ENCODE measurements at places on chromosomes 13 and 19.
A peak's percentile ranks its signal among the peaks of the same experiment; 100 is the strongest.

DNA sequence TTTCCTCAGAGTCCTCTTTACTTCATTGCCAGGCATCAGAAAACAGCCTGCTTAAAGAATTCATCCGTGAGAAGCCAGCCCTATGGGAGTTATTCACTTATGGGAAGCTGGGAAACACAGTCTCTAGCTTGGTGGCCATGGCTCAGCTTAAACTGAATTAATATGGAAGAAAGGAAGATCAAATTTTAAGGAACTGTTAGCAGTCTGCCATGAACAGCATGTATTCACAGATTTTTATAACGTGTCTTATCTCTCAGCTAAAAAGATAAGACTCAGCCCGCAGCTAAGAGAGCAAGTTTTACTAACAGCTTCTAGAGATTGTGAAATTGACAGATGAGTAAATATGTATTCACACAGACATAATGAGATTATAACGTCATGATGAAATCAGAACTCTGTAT lies 253.7 kb upstream of the RXFP2 start:
- DNase-seq, result no peak

- DNase-seq, result no peak
Measured at GRCh38 chr13:73599232-73600128, 534.7 kb downstream of the KLF12 start.

DNA sequence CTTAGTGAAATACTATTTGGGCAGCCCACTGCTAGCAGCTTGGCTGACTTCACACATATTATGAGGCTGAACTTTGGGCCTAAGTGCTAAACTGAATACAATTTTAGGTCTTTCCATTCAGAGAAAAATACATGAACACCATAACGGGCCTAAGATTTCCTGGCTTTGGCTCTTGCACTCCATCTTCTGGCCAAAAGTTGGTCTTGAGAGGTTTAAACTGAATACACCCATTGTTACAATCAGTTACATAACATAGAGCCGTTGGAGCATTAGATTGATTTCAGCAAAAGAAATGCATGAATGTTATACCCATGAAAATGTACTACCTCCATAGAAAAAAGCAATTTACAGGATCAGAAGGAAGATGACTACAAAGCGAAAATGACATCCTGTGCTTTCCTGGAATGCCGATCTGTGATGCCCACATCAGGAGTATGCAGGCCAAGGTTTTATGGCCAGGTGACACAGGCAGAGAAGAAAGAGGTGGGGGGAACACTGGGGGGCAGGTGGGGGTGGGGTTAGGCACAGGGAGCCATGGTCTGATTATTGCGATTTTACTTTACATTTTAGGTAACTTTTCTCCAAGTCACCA lies 11.1 kb upstream of the SHISA2 start:
- no peak for DNase-seq

- no peak for DNase-seq
Measured at GRCh38 chr19:57560049-57560491, 407 bp upstream of the ZNF550 start.

GRCh38 chr19:5951338-5951861 lies 26.5 kb downstream of the RANBP3 start:
- no peak for DNase-seq

DNA sequence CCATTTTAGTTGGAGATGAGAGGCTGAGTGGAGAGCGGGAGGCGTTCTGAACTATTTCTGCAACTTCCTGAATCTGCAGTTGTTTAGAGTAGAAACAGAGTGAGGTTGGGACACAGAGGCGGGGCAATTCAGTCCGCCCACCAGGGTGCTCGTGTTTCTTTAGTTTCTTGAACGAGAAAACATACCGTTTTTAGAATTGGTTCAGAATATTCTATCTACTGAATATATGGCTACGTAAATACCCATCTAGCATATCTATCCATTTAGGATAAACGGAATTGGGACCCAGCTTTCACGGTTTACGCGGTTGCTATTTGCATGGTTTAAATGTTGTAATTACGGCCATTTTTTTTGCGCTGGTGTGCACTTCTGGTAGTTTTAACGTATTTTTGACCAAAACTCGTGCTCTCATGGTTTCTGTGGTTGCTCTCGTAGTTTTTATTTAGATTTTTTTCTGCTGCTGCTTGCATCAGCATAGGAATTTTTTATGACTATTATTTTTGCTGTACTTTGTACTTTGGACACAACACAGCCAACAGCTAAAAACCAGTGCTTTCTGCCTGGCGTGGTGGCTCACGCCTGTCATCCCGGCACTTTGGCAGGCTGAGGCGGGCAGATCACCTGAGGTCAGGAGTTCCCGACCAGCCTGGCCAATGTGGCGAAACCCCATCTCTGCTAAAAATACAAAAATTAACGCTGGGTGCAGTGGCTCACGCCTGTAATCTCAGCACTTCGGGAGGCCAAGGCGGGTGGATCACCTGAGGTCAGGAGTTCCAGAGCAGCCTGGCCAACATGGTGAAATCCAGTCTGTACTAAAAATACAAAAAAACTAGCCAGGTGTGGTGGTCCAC lies 32.7 kb downstream of the TIMM13 start:
- no peak for DNase-seq

DNA sequence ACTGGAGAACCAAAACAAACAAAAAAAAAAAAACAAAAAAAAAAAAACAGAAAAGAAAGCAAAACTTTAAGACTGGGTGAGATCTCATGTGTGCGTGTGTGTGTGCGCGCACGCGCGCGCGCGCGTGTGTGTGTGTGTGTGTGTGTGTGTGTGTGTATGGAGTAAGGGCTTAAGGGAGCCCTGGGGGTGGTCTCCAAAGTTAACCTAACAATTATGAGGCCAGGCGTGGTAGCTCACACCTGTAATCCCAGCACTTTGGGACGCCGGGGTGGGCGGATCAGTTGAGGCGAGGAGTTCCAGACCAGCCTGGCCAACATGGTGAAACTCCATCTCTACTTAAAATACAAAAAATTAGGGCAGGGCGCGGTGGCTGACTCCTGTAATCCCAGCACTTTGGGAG lies 46.7 kb downstream of the CYP4F22 start:
- DNase-seq, result no peak

GRCh38 chr19:2018752-2019151 lies 3.2 kb upstream of the BTBD2 start:
- DNase-seq, result no peak

DNA sequence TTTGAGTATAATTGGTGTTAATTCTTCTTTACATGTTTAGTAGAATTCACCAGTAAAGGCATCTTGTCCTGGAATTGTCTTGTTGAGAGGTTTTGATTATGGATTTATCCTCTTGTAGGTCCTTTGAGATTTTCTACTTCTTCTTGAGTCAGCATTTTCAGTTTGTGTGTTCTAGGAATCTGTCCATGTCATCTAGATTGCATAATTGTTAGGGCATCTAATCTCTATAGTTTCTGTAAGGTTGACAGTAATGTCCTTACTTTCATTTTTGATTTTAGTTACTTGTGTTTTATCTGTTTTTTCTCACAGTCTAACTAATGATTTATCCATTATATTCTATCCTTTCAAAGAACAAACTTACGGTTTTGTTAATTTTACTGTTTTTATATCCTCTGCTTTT lies 492.0 kb downstream of the FGF9 start:
- DNase-seq, result no peak

DNA sequence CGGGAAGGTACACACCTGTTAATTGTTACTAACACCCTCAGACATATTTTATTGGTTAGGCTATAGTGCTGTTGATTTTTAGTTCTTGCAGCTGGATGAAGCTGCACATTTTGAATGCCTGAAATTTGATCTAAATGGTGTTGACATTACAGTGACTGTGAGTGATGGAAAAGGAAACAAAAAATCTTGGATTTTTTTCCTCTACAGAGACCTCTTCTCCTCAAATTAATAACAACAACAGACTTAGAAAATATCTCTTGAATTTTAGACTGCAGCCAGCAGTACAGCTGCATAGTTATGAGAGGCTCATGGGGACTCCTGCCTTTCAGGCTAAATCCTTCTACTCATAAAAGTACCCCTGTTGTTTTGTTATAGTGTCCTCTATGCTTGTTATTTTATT lies 500.5 kb upstream of the SPRY2 start:
- DNase-seq, result no peak

- DNase-seq, result no peak
Measured at GRCh38 chr13:111423168-111423785, 102.8 kb downstream of the TEX29 start.

DNA sequence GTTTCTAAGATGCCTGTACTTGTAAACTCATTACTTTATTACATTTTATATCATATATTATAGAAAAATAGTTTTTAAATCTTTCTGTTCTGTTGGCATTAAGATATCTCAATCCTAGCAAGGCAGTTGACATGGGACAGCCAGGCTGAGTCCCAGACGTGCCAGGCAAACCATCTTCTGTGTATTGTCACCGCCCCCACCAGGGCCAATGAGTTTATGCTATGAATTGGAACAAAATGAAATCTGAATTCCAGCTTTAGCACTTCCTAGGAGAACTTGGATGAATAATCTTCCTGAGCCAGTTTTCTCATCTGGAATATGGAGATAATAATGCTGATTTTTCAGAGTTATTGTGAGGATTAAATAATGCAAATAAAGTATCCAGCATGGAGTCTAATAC lies 79.9 kb upstream of the GSX1 start:
- DNase-seq, result peak; percentile 48

DNA sequence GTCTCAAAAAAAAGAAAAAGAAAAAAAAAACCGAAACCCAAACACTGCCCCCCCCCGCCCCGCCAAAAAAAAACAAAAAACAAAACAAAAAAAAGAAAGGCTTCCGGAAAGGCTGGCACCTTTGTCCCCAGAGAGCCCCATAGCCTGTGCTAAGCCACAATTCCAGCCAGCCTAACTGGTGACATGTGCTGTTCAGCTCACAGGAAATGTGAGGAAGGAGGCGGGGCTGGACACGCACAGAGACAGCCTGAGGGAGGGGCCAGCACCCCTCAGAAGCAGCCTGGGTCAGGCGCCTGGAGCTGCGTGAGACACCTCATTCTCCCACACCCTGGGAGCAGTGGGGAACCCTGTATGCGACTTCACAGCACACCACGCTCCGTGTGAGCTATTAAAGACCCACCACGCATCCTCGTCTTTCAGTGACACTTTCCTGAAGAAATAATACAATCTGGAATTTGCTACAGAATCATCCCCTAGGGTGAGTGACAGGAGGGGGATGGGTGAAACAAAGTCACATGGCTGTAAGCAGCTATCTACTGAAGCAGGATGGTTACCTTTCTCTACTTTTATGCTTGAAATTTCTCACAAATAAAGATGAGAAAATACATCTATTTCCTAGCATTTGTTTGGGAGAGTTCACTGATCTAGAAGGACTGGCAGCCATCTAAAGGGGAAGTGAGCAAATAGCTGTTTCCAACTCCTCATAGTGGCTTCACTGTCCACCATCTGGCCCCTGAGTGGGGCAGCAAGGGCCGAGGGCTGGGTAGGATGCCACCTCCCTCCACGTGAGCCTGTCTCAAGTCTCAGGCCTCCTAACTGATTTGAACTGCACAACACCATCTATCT lies 12.3 kb upstream of the SLC35E1 start:
- DNase-seq, result peak; percentile 40

DNA sequence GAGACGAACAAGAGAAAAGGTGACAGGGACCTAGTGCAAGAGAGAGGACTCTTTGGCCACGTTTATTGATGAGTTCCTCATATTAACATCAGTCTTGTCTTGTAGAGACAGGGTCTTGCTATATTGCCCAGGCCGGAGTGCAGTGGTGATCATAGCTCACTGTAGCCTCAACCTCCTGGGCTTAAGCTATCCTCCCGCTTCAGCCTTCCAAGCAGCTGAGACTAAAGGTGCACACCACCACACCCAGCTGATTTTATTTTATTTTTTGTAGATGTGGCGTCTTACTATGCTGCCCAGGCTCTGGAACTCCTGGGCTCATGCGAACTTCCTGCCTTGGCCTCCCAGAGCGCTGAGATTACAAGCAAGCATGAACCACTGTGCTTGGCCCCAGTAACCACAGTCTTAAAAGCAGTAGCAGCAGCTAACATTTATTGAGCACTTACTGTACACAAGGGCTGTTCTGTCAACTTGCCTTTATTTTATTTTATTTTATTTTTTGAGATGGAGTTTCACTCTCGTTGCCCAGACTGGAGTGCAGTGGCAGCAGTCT lies 1.1 kb upstream of the SH2D3A start:
- no peak for DNase-seq

DNA sequence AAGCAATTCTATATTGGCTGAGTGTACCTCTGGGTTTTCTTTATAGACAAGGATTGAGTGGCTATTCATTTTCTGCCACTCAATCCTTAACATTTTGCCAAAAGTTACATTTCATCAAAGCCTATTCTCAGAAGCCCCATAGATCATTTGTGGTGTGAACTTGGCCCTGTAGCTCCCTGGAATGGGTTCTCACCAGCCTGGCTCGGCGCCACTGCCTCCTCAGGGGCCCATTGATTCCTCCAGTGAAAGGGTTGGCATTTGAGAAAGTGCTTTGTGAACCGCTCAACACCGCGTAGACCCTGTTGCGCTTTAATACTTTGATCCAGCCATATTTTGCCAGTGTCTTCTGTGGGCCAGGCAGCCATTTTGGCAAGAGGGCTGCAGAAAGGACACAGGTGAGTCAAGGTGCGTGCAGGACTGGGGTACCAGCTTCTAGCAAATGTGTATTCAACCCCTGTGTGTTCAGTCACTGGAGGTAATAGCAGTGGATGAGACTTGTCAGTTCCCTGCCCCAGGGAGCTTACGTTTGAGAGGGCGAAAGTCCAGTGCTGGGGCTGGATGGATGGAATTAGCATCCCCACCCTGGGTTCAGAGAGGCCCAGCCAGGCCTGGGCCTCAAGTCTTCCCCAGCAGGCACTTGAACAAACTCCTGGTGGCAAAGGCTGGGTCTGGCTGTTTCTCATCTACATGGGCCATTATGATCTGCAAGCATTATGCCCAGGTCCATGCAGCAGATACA lies 3.8 kb downstream of the RAB8A start:
- DNase-seq, result no peak

DNA sequence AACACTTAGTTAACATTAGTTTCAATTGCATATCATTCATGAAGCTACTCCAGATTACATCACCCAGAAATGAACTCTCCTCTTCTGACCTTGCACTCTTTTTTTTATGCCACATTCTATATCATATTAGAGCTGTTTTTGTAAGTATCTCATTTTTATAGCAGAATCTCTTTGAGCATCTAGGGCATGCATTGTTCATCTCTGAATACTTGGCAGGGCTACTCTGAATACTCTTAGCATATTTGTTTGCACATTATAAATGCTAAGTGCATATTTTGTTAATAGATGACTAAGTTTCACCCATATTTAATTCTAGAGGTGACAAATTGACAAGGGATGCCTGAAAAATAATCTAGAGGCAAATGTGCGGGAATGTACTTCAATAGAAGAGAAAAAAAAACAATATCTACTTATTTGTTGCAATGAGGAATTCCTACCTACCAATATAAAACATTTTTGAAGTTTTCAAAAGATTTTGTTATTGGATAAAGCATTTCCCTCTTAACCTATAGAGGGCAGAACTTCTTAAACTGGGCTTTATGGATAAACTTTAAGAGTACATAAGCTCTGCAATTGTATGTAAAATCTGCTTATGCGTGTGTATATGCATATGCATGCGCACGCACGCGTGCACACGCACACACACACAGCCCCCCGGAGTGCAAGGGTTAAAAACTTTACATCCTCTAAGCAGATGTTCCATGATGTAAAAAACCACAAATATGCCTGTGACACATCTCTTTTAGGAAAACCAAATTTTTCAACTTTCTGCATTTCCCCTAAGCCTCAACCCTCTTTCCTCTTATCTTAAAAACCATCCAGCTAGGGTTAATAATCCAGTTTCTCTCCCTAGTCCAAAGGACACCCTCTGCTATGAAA lies 73.0 kb upstream of the OXGR1 start:
- DNase-seq, result no peak
